ENCODE measurements at places on chromosomes 2 and 18.

DNA sequence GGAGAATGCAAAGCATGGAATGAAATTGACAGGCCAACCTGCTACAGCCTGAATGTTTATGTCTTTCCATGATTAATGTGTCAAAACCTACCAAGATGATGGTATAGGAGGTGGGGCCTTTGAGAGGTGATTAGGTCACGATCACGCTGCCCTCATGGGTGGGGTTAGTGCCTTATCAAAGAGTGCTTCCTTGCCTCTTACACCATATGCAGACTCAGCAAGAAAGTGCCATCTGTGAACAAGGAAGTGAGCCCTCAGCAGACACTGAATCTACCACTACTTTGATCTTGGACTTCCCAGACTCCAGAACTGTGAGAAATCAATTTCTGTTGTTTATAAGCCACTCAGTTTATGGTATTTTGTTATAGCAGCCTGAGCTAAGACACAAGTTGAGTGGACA, 147.5 kb upstream of the BCL2L11 start:
- DNase-seq: no peak

DNA sequence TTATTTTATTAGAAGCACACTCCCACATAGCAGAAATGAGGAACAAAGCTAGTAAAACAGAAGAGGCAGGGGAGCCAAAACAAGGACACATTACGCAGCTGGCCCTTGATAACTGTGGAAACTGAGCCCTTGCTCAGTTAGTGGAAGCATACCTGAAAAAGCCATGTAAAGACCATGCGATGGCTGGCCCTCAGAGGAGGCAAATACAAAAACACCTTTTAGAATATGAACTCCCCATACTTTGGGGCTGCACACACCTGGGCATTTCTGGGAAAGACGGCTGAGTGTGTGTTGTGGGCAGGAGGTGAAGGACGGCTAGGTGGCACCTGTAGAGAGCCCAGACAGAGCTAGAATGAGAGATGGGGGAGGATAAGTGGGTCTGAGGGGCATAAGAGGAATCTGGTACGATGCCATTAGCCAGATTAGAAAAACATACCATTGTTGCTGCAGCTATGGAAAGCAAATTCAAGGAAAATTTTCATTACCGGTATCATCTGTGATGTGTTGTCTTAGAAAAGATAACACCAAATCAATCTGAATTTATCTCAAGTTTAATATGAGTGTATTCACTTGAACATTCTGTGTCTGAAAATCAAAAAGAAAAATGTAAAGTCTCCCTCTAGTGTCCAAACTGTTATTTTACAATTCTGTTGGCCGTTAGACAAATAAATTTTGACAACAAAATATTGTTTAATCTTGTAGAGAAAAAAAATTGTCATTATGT, 45.2 kb upstream of the SULT1C3 start:
- peak; percentile 17 for DNase-seq

- DNase-seq: peak; percentile 31
Observed at GRCh38 chr2:196902828-196903227, 23.7 kb downstream of the PGAP1 start.

DNA sequence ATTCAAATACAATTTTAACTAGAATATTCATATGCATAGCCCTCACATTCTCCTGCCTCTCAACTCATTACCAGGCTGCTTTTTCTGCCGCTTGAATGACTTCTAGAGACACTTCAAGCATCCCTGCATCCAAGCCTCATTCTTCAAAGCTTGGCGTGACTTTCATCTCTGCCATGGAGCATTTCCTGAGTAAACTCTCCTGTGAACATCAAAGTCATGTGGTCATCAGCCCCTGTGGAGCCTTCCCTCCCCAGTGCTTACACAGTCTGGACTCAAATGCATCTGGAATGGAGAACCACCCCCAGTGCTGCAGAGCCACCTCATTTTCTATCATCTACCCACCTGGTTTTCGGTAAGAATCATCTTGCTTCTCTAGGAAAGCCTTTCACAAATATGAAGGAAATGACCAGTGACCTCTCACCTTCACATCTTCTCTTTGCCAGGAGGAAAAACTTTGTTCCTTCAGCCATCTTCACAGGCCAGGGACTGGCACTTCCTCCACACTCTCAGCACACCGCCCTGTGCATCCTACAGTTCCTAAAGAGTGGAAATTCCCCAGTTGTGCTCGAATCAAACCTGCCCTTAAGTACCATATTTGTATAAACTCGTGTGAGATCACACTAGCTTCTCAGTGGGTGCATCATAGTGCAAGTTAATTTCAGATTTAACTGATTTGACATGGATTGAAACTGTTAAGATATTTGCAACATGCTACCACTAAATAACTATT, 116.4 kb downstream of the COL6A3 start:
- no peak for DNase-seq

DNA sequence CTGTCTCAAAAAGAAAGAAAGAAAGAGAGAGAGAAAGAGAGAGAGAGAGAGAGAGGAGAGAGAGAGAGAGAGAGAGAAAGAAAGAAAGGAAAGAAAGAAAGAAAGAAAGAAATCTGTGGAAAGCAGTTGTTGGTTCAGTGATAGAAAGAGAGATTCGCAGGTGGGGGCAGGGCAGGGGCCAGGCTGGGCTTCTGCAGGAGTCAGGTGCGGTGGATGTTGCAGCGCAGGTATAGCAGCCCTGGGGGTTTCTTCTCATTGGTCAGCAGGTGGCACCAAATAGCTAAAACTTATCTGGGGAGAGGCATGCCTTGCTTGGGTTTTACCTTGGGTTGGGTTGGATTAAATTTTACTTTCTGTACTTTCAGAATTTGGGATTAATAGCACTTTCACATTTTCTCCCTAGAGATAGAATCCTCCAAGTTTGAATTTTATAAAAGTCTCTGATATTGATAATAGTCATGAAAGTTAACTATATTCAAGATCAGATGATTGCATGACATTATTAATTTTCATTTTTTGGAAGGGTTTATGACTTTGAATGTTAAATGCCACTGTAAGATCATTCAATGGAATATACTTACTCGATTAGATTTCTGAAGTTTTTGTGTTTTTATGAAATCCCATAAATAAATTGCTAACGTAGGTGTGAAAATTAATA, 66.6 kb downstream of the SPTBN1 start:
- peak; percentile 52 for DNase-seq

- no peak for DNase-seq
Observed at GRCh38 chr2:118854507-118855345, 7.3 kb upstream of the EN1 start.

DNA sequence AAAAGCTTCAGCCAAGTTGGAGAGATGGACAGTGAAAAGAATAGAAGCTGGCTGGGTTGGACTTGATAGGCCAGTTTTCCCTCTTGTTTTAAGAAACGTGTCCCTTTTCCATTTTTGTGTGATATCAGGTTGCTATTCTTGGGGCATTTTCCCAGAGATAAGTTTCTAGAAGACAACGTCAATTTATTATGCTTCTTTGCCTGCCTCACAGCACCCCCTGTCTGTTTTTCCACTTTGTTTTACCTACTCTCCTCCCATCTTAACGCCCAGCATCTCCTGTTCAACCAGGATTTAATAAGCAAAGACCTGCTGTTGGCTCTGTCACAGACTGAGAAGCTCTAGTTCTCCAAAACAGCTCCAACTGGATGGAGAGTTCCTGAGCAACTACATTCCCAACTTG, 317.8 kb upstream of the ZNF521 start:
- DNase-seq: peak; percentile 34

- DNase-seq: no peak
Observed at GRCh38 chr2:20590704-20591515, 60.0 kb downstream of the HS1BP3 start.

- no peak for DNase-seq
Observed at GRCh38 chr2:16680304-16680703, 14.7 kb upstream of the CYRIA start.

GRCh38 chr2:43110442-43110871, 115.9 kb downstream of the ZFP36L2 start:
- DNase-seq: peak; percentile 81

- no peak for DNase-seq
Observed at GRCh38 chr18:4854671-4855070, 342.4 kb downstream of the AKAIN1 start.

DNA sequence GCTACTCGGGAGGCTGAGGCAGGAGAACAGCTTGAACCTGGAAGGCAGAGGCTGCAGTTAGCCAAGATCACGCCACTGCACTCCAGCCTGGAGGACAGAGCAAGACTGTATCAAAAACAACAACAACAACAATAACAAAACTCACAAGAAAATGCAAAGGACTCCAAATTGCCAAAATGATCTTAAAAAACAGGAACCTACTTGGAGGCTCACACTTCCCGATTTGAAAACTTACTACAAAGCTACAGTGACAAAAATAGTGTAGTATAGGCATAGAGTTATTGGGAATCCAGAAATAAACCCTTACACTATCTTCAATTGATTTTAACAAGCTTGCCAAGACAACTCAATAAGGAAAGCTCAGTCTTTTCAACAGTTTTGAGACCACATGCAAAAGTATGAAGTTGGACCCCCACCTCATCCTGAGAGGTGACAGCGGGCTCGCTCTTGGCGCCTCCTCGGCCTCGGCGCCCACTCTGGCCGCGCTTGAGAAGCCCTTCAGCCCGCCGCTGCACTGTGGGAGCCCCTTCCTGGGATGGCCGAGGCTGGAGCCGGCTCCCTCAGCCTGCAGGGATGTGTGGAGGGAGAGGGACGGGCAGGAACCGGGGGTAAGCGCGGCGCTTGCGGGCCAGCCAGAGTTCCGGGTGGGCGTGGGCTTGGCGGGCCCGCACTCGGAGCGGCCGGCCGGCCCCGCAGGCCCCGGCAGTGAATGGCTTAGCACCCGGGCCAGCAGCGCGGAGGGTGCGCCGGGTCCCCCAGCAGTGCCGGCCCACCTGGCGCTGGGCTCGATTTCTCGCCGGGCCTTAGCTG, 18.3 kb upstream of the ACVR2A start:
- DNase-seq: no peak

GRCh38 chr2:47518497-47519146, 115.7 kb downstream of the MSH2 start:
- no peak for DNase-seq

DNA sequence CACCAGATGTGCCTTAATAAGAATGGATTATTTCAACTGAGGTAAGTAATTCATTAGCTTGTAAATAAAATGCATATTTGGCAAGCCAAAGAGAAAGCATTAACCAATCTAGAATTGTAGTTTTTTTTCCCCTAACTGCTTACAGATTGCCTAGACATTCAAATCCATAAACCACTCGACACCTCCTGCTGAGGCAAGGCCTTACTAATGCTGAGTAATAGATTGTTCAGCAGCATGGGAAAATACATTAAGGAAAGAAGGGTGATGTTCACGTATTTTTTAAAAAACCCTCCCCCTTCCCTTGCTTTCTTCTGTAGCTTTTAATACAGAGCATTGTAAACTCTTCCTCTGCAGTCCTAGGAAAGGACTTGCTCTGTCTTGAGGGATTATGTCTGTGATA, 17.0 kb upstream of the LINC00305 start:
- DNase-seq: peak; percentile 21

DNA sequence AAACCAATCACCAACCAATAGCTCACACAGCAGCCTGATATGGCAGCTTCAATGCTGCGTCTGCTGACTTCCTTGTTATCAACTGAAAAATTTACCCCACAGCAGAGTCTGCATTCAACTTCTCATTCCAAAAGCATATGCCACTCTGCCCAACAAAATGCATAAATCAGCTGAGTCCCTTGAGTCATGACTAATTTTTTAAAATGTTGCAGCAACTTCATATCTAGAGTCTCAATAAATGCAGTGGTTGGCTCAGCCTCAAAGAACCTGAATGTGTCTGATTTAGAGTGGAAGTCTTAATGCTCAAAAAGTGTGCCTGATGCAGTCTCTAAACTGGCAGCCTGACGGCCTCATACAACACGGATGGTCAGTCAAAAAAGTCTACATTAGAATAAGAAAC, 46.5 kb downstream of the FARSB start:
- peak; percentile 36 for DNase-seq

DNA sequence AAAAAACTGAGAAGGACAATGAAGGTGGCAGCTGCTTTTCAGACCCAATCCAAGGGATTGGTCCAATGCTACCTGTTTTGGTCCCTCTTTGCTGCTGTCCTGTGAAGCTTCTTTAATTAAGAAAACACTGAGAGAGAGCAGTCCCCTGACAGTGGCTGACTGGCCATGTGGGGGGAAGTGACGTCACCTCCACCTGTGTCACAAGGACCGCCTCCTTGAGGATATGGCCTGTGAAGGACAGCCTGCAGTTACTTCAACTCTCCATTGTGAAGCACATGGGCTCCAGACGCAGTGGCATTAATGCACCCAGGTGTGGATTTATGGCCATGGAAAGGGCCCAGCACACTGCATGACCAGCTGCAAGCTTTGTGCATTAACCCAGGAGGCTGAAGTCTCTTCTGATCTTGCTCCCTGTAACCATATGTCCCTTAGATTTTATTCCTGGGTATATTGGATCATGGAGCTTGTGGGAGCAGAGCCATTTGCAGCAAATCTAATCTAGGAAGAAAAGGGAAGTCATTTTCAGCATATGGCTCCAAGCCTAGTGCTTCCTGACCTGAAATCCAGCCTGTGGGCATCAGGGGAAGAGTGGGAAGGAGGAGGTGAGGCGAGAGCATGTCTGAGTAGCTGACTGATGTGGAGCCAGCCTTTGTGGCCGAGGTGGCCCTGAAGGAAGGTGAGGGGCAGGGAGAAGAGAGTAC, 32.2 kb downstream of the KIF5C start:
- no peak for DNase-seq

DNA sequence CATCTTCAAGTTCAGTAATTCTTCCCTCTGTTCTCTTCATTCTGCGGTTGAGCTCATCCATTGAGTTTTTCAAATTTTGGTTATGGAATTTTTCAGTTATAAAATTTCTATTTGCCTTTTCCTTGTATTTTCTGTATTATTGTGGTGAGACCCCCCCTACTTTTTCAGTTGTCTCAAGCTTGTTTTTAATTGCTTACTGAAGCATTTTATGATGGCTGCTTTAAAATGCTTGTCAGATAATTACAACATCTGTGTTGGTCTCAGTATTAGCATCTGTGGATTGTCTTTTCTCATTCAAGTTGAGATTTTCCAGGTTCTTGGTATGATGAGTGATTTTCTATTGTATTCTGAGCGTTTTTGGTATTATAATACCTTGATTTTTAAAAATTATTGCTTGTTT, 121.2 kb upstream of the REV1 start:
- no peak for DNase-seq

- no peak for DNase-seq
Observed at GRCh38 chr18:24725644-24726415, 265.4 kb downstream of the HRH4 start.
